ENCODE measurements at places on chromosomes 4 and X.

GRCh38 chrX:9466736-9467135 is 1.9 kb downstream of the TBL1X start:
- no peak for DNase-seq

DNA sequence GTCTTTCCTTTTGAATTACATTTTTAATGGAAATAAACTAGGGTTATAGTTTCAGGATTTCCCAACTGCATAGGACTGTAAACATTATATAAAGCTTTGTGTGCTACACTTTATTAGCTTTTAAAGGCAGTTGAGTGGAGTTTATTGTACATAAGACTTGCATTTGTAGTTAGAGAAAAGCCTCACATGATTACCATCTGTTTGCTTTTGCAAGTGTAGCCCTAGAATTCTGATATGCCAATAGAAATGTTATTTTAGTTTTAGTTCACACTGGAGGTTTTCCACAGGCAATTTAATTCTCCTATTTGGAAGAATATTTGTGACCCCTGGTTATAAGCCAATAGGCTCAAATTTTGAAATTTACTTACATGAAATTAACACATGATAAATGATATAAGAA is 41.3 kb upstream of the ANK2 start:
- DNase-seq, result no peak

- DNase-seq, result no peak
Observed at GRCh38 chr4:138596896-138597295, 354.7 kb upstream of the SLC7A11 start.

GRCh38 chr4:99687120-99687519 is 29.5 kb upstream of the C4orf54 start:
- no peak for DNase-seq

- no peak for DNase-seq
Observed at GRCh38 chr4:6252051-6252450, 17.6 kb upstream of the WFS1 start.

DNA sequence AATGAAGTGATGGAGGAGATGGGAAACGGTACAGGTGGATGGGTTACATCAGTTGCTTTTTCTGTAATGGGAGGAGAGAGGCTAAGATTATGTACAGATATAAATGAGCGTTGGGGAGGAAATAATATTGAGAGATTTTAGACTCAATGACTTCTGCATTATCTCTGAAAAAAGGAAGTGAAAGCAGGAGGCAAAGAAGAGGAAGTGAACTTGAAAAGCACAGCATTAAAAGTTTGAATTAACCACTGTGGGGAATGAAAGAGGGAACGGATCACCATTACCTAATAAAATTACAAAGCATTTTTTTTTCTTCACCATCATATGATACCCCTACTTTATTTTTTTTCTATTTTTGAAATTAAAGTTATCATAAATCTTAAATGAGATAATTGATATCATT is 1025.5 kb downstream of the RPA4 start:
- no peak for DNase-seq

GRCh38 chr4:34720571-34720970 is 1523.7 kb downstream of the ARAP2 start:
- DNase-seq, result peak; percentile 14

DNA sequence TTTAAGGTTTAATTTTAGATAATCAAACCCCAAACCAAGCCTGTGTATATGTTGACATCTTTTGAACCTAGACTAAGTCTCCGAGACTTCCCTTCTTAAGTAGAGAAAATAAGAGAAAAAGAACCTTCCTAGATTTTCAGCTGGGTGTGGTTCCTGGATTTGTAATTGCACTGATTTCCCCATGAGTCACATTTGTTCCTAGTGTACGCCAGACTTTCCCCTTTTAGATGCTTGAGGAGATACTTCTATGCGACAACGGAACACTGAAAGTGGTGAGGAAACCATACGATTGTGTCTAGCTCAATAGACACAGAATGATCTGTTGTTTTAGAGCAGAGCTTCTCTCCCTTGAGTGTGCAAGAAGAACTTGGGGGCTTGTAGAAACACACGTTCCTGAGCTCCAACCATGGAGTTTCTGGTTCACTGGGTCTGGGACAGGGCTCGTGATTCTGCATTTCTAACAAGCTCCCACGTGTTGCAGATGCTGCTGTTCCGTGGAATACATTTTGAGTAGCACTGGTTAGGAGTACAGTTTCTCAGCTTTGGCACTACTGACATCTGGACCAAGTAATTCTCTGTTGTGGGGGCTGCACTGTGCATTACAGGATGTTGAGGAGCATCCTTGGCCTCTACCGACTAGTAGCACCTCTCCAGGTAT is 87.1 kb downstream of the AMELX start:
- DNase-seq, result no peak

DNA sequence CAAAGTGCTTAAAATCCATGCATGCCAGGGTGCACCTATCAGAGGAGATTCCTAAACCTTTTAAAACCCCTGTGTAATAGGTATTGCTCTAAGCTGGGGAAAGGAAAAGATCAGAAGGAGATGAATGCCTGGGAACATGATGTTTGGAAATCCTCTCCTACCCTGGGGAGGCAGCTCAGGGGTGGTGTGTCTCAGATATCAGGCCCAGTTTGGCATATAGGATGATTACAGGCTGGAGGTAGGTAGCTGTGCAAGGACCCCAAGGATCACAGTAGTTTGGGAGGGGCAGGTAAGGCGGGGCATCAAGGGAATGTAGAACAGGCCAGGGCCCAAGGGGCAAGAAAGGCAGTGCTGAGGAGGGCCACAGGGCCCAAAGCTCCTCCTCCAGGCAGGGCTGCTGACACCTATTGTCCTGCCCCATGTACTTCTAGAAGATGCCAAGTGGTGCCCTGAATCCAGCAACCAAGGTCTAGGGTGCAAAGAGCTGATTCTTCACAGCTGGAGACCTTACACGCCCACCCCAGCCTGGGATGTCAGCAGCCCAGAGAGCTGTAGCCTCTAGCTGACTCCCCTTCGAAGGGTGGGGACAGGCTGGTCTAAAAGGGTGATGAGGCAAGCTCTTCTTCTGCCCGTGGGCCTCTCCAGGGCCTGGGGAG is 17.6 kb downstream of the SASH3 start:
- no peak for DNase-seq

DNA sequence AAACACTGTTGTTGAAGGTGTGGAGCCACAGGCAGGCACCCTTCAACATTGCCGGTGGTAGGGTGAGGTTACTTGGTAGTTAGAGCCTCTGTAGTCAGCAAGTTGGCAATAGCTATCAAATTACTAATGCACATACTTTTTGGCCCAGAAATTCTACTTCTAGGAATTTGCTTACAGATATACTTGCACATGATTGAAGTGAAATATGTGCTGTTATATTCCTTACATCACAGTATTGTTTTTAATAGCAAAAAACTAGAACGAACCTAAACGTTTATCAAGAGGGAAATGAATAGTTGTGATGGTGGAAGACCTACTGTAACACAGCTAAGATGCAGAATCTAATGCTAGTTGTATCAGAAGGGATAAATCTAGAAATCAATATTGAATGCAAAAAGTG is 7.7 kb upstream of the PJA1 start:
- DNase-seq, result no peak

DNA sequence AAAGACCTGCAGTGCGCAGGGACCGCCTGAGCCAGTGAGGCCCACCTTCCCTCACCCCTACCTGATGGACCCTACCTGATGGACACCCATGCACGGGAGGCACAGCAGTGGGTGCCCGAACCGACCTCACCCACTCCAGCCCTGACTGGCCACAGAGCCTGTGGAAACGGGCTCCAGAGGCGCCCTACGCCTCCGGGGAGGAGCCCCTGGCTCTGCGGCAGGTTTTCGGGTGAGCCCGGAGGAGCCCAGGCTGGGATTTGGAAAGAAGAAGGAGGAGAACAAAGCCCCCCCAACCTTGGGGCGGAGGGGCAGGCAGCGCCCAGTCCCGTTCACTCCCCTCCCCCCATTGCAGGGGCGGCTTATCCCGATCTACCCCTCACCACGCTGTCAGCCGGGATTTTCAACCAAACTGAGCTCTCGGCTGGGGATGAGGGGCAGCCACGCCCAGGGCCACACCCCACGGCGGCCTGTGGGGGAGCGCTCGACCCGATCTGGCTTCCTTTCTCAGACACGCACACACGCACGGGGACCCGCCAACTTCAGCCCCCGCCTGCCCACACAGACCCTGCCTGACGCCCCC is 675 bp downstream of the L1CAM start:
- DNase-seq, result no peak

GRCh38 chr4:2261110-2261852 is 628 bp downstream of the MXD4 start:
- no peak for DNase-seq

Measured in NCI-H2029 treated with DMSO at 0.1 percent for 48 hours (cell line).